ENCODE measurements at places on chromosomes 16 and 17.

GRCh38 chr17:81998212-81998611 lies 20.8 kb downstream of the ASPSCR1 start:
- H3K4me1 ChIP-seq: peaks cover 3% of the 10 kb centered on the region
- H3K36me3 ChIP-seq: no peaks in the 10 kb centered on the region
- H3K4me3 ChIP-seq: no peak overlapping the region
- no peak for DNase-seq
- no peak overlapping the region for H3K27ac ChIP-seq

DNA sequence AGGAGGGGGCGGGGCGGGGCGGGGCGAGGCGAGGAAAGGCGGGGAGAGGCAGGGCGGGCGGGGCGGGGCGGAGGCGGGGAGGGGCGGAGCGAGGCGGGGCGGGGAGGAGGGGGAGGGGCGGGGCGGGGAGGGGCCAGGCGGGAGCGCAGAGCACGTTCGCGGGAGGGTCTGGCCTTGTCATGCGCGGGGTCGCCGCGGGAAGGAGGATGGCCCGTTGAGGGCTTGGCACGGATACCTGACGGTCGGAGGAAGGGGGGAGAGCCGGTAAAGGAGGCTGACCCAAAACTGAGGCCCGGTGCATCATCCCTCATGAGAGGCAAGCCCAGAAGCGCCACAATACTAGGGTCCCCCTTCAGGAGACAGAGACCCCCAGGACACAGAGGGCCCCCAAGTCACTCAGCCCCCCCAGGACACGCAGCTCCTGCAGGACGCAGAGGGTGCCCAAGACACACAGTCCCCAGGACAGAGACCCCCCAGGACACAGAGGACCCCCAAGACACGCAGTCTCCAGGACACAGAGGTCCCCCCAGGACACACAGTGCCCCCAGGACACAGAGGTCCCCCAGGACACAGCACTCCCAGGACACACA lies 593 bp upstream of the WDR45B start:
- DNase-seq: no peak
- H3K4me1 ChIP-seq: peaks cover 10% of the 10 kb centered on the region
- H3K27ac ChIP-seq: no peak overlapping the region
- no peaks in the 10 kb centered on the region for H3K27me3 ChIP-seq
- H3K36me3 ChIP-seq: peaks cover 4% of the 10 kb centered on the region

DNA sequence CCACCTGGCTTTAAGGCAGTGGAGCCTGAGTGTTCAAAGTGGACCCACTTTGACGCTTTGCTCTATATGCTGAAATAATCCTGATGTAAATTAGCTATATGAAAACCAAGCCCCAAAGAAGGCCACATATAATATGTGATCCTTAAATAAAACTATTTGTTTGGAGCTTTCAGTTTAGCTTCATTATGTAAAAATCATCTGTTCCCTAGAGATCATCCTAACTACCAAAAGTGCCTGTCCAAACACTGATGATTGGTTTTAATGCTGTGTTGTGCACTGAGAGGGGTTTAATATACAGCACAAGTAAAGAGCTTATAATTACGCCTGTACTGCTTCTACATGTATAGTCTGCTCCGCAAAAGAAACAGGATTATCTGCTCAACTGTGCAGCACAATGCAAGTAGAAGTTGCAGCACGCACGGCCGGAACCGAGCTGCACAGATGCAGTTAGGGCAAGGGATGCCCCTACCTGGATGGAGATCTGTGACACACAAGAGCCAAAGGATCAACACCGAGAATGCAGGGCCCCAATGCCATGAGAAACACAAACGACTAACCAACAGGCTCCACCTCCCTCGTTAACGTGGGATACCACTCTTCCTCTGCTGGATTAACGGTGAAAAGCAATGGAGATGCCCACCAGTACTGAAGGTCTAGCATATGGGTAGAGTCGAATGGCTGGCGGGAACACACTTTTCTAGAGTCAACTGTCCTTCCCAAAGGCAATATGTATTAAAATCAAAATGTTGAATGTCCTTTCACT lies 20.5 kb downstream of the USP7 start:
- no peak for DNase-seq
- no peak overlapping the region for H3K4me3 ChIP-seq
- H3K27ac ChIP-seq: no peak overlapping the region

GRCh38 chr17:65618516-65618915 lies 57.1 kb upstream of the AXIN2 start:
- no peaks in the 10 kb centered on the region for H3K4me1 ChIP-seq
- H3K4me3 ChIP-seq: no peak overlapping the region
- no peaks in the 10 kb centered on the region for H3K27me3 ChIP-seq
- H3K27ac ChIP-seq: no peak overlapping the region
- no peak for DNase-seq
- H3K36me3 ChIP-seq: no peaks in the 10 kb centered on the region

- H3K4me1 ChIP-seq: peaks cover 14% of the 10 kb centered on the region
- no peak for DNase-seq
- H3K4me3 ChIP-seq: peak overlapping the region; percentile 94
- peaks cover 2% of the 10 kb centered on the region for H3K36me3 ChIP-seq
- peak overlapping the region; percentile 80 for H3K27ac ChIP-seq
These were observed 395 bp downstream of the STXBP4 start for GRCh38 chr17:54968988-54969332.

DNA sequence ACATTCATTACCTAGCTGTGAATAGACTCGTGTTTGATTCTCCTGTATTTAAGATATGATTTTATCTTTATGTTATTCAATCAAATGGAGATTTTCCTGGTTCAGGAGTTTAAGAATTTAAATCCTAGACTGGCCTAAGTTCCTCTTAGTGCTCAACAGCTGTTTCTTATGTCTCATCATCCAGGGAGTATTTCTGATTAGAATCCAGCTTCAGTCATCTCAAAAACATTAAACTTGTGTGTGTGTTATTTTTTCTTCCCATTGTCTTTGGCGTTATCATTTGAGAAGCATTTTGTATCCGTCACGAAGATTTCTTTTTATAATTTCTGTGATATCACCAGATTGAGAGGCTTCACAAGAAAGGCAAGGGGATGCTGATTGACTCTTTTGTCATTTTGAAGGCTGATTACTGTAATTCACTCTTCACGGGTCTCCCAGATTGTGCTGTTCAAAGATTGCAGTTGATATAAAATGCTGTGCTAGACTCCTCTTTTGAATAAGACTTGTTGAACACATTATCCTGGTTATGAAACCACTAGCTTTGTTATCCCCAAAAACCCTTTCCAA lies 204.8 kb downstream of the CDH8 start:
- H3K27me3 ChIP-seq: no peaks in the 10 kb centered on the region
- H3K4me3 ChIP-seq: no peak overlapping the region
- H3K27ac ChIP-seq: no peak overlapping the region

DNA sequence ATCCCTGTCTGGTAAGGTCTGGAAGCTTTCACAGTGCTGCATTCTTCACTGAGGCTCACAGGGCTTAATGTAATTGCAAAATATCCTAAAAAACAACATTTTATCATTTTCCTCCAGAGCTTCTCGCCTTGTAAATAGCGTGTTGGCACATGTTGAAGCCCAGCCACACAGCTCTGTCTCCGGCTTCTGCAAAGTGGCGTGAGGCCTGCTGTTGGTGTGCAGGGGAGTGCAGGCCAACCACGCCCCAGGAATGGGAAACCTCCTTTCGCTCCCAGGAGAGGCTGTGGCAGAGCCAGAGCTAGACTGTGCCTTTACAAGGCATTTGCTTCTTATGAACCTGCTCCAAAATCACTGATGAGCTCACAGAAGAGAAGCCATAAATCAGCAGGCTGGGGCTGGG lies 248.2 kb upstream of the MAF start:
- H3K36me3 ChIP-seq: no peaks in the 10 kb centered on the region
- peak overlapping the region; percentile 22 for H3K27ac ChIP-seq
- no peaks in the 10 kb centered on the region for H3K27me3 ChIP-seq
- H3K4me1 ChIP-seq: peaks cover 35% of the 10 kb centered on the region

DNA sequence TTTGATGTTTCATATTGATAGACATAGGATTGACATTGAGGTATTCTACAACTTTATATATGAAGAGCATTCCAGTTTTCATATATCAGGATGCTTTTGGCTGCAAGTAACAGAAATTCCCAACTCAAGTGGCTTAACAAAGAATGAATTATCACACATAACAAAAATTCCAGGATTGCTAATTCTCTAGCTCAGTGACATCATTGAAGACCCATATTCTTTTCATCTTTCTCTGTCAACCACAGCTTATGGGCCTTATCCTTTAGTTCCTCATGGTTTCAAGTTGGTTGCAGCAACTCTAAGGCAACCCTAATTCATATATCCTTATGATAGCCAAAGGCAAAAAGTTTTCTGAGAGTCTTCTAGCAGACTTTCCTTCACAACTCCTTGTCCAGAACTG lies 91.5 kb upstream of the HAS3 start:
- H3K4me1 ChIP-seq: peaks cover 12% of the 10 kb centered on the region
- H3K27me3 ChIP-seq: no peaks in the 10 kb centered on the region
- DNase-seq: no peak
- H3K36me3 ChIP-seq: no peaks in the 10 kb centered on the region

DNA sequence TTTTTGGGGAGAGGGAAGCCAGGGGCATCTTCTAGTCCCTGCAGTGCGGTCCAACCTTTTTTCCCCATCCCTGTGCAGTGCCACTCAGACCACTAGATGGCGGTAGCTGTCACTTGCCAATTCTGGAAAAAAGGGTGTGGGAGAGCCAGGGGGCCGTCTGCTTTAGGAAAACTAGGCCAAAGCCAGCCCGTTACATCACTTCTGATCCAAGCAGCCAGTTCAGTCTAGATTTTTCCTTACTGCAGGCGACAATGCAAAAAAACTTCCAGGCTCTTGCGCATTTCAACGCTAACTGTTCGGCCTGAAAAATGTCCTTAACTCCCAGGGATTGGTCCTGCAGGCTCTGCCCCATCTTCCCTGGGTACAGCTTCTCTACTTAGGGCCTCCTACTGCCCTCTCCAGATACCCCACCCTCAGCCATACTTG lies 69.2 kb upstream of the CES5A start:
- H3K27ac ChIP-seq: no peak overlapping the region
- peak; percentile 9 for DNase-seq
- peaks cover 3% of the 10 kb centered on the region for H3K4me1 ChIP-seq
- H3K36me3 ChIP-seq: no peaks in the 10 kb centered on the region
- H3K27me3 ChIP-seq: peaks cover 12% of the 10 kb centered on the region
- no peak overlapping the region for H3K4me3 ChIP-seq

GRCh38 chr17:28493460-28493859 lies 12.7 kb upstream of the FOXN1 start:
- no peak overlapping the region for H3K27ac ChIP-seq
- no peak overlapping the region for H3K4me3 ChIP-seq
- H3K36me3 ChIP-seq: no peaks in the 10 kb centered on the region
- peaks cover 9% of the 10 kb centered on the region for H3K4me1 ChIP-seq

GRCh38 chr17:81251709-81252301 lies 12.7 kb downstream of the NDUFAF8 start:
- H3K4me1 ChIP-seq: peaks cover 14% of the 10 kb centered on the region
- no peak overlapping the region for H3K4me3 ChIP-seq
- DNase-seq: no peak
- no peak overlapping the region for H3K27ac ChIP-seq
- no peaks in the 10 kb centered on the region for H3K27me3 ChIP-seq

DNA sequence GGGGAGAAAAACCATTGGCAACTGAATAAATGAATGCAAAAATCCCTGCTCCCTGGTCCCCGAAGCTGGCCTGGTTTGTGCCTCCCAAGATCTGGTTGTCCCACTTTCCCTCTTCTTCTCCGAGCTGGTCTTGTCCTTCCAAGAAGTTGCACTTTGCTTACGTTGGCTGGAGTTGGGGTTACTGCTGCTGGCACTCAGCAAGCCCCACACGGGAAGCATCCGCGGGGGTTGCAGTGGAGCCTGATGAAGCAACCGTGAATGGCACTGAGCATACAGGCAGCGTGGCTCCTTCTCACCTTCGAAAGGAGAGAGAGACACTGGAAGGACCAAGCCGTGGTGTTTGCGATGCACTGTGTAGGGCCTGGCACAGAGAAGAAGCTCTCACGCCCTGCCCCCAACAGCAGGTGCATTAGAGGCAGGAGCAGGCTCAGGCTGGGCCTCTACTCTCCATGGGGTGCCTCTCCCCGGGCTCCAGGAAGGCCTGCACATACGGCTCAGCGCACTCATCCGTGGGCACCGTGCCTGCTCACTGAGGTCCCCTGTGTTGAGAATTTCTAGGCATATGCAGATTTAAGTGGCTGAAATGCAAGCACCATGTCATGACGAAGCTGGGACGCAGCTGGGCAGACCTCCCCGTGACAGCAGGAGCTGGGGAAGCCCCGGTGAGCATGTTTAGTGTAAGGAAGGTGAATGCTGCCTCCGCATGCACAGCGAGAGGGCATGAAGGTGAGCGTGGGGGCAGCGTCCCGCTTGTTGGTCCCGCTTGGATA lies 12.1 kb downstream of the CA5A start:
- peaks cover 16% of the 10 kb centered on the region for H3K4me1 ChIP-seq
- peaks cover 26% of the 10 kb centered on the region for H3K27me3 ChIP-seq
- DNase-seq: no peak

DNA sequence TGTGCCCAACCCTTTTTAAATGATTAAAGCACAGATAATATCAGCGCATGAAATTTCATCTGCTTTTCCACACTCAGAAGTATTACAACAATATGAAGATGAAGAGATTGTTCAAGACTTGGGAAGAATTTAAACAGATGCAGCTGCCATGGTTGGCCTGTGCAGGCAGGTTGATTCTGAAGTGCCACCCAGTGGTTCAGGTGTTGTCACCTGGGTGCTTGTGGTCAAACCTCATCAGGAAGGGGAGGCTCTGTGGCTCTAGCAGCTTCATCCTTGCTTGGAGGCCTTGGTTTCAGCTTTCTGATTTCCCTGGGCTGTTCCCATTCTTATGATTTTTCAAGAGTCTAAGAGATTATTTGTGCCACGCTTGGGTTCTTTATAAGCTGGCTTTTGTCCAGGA lies 22.2 kb upstream of the CLEC18C start:
- no peaks in the 10 kb centered on the region for H3K27me3 ChIP-seq
- no peak overlapping the region for H3K4me3 ChIP-seq
- H3K36me3 ChIP-seq: peaks cover 8% of the 10 kb centered on the region
- no peaks in the 10 kb centered on the region for H3K4me1 ChIP-seq
- H3K27ac ChIP-seq: no peak overlapping the region
- no peak for DNase-seq

DNA sequence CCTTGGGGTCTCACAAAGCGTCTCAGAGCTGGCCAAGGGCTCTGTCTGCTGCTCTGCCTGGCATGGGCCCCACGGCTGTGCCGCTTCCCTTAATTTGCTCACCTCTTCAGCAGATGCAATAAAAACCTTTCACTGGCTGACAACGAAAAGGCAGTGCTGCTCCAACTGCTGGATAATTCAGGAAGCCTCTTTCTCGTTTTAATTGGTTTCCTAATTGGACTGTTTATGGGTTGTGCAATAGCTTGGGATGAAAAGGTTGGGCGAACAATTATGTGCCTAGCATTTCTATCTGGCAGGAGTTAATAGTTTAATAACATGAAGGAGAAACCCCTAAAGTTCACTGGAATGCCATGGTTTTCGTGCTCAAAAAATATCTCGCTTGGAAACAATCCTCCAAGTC lies 234.1 kb upstream of the IRX5 start:
- no peak overlapping the region for H3K4me3 ChIP-seq
- no peaks in the 10 kb centered on the region for H3K4me1 ChIP-seq
- no peaks in the 10 kb centered on the region for H3K27me3 ChIP-seq
- H3K27ac ChIP-seq: no peak overlapping the region
- DNase-seq: no peak
- H3K36me3 ChIP-seq: no peaks in the 10 kb centered on the region

All from keratinocyte (primary cell).